Stimulated activated CD4-positive, alpha-beta T cell treated with anti-CD3 and anti-CD28 coated beads, Interleukin-4, amount 100 ng/mL, for 24 hours (primary cell): ENCODE measurements at places on chromosomes 12 and 14.

DNA sequence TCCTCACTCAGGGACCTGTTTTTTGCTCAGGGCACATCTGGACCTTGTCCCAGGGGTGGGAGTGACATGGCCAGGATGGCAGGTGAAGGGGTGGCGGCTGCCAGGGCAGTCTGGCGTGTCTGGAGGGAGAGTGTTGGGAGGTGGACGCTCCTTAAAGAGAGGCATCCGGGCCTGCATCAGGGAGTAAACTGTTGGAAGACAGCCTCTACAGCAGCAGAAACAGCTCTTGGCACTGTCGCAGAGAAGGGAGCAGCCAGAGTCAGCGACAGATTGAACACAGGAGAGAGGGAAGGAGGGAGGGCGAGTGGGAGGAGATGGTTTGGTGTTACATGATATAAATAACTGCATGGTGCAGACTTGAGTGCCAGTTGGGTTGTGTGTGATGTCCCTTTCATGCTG lies 52.8 kb downstream of the IGF1 start:
- DNase-seq, result no peak

GRCh38 chr12:15526033-15526432 lies 203.7 kb downstream of the PTPRO start:
- DNase-seq, result no peak

DNA sequence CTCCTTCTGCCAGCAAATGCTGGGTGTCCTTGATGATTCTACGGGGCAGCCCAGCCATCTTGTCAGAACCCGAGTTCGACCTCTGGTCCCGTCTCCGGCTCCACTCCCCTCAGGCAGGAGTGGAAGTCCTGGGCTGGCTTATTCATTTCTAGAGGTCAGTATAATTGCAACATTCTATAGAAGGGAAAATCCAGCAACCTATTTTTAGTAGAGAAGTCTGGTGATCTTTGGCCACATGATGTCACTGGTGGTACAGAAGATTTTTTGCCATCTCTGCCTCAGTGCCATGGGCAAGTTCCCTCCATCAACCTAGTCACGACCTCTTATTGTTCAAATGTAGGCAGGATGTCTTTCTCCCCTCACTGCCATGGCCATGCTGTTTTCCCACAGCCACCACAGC lies 22.4 kb downstream of the OR10G2 start:
- no peak for DNase-seq

DNA sequence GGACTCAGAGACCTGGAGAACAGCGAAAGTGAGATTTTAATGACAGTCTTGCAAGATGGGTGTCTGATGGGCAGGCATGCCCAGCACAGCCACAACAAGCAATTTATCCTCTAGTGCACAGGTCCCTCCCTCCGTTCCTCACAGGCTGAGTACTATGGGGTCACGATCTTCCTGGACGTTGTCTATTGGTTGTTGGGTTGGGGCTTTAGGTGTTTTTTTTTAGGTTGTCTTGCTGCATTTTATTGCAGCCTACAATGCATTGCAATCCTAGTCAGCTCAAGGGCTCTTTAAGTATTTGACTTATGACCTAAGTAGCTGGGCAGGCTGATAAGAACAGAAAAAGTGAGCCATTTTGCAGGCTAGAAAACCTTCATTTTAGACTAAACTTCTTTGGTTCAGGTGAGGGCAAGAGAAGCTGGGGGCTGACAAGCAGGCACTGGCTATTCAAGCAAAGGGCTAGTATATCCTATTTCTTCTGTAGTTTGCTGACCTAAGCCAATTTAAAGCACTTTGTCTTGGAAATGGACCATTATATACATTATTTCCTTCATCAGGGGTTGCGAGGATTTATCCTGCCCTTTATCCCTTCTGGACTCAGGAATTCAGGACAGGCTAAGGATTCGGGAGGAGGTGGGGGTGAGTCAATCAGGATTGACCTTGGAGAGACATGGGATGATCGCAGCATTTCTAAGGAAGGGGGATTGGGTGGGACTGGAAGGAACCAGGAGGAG lies 6.0 kb downstream of the KRT7 start:
- no peak for DNase-seq

DNA sequence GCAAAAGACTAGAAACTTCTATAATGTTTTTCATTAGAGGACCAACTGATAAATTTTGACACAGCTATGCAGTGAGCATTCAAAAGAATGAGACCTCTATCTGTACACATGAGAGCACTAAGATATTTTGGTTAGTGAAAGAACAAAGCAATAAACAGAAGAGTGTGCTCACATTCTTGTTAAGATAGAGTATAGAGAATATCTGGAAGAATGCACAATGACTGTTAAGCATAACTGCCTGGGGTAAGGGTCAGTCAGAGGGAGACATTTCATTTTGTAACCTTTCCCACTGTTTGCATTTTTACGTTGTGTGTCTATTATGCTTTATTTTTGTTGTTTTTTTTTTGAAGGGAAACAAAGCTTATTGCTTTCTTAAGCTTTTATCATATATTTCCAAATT lies 20.7 kb downstream of the KCNMB4 start:
- DNase-seq, result no peak

- no peak for DNase-seq
Measured at GRCh38 chr12:59401862-59402261, 194.0 kb upstream of the SLC16A7 start.

DNA sequence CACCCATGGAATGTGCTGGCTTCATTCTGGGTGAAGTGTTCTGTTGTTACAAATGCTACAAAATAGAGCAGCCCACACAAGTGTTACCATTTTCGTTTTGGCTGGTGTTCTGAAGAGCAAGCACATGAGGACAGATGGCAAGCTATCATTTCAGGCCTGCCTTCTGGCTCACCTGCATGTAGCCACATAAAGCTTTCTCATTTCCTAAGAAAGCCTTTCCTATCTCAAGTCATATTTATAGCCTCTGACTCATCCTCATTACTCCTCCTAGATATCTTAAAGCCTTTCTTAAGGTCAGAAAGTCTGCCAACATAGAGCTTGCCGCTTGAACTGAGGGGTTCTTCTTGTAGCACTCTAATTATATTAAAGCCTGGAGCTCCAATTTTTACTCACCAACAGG lies 89.0 kb downstream of the PTPRR start:
- DNase-seq, result no peak

DNA sequence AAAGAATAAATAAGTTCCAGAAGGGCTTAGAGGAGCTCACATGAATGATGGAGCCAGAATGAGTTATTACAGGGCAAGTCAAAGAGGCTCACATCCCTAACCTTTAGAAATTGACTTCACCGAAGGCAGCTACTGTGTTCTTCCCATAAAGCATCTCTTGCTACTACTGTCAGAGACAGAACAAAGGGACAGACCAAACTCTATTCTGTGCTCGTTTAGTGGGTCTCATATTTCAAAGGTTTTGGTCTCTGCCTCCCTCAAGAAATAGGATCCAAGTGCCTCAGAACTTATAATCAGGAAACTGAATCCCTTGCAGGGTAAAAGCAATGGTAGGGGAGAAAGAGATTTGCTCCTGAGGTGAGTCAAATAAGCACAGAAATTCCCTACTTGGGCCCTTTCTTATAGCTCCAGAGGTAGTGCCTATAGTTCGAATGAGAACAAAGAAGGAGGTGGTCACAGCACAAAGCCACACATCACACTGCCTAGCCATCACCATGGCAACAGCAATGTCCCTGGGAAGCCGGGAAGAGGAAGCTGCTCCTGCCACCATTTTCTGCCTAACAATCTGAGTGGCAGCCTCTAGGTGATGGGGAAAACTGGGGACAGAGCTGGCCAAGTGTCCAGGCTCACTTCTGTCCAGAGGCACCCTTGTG lies 294.9 kb downstream of the FOXN3 start:
- DNase-seq, result no peak
